ENCODE measurements at places on chromosomes 7 and 10.
A peak's percentile ranks its signal among the peaks of the same experiment; 100 is the strongest.

- DNase-seq, result no peak
Measured at GRCh38 chr7:46317256-46317655, 396.2 kb upstream of the IGFBP3 start.

- DNase-seq, result no peak
Measured at GRCh38 chr7:1103009-1103788, 15.3 kb downstream of the GPER1 start.

GRCh38 chr7:89780291-89780690 is 374.0 kb upstream of the STEAP1 start:
- DNase-seq, result no peak

- DNase-seq, result peak; percentile 78
Measured at GRCh38 chr10:114821915-114822443, 399 bp downstream of the FHIP2A start.

DNA sequence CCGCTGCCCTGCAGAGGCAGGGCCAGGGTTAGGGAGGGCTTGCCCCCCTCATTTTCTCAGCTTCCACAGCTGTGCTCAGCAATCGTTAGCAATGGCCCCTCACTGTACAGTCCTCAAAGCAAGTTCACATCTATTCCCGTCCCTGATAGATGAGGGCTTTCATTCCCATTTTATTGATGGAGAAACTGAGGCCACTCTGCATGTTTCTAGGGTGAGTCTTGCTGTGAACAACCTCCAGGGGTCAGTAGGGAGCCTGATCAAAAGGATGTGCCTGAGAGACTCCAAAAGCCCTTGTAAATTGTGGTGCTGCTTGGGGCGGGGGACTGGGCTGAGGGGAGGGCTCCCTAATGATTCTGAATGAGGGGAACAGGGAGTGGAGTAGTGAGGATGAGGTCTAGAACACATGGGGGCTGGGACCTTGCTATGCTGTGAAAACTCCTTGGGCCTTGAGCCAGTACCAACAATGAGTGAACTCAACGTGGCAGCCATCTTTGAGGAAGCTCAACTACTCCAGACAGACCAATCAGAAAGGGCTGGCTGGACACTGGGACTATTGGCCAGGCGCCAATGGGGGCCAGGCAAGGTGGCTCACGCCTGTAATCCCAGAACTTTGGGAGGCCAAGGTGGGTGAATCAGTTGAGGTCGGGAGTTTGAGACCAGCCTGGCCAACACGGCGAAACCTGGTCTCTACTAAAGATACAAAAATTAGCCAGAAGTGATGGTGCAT is 6.7 kb upstream of the GRIFIN start:
- no peak for DNase-seq

- peak; percentile 60 for DNase-seq
Measured at GRCh38 chr7:29606287-29606721, 42.7 kb downstream of the PRR15 start.

GRCh38 chr10:11058965-11059364 is 41.3 kb downstream of the CELF2 start:
- peak; percentile 51 for DNase-seq

DNA sequence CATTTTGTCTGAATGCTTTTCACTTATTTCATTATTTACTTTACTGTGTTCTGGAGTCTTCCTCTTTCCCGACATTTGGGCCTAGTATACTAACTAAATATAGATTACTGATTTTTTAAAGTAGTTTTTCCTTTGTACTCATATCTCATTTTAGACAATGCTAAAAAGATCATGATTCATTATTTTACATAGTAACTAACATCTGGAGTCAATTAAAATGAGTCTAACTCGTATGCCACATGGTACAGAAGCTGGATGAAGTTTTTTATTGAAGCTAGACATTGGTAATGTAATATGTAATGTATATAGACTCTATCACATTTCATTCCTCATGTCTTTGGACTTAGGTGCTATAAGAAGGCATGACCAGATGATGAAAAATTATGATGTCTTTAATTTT is 156.3 kb upstream of the HGF start:
- DNase-seq, result no peak

- DNase-seq, result no peak
Measured at GRCh38 chr7:31065021-31065593, 13.0 kb downstream of the ADCYAP1R1 start.

DNA sequence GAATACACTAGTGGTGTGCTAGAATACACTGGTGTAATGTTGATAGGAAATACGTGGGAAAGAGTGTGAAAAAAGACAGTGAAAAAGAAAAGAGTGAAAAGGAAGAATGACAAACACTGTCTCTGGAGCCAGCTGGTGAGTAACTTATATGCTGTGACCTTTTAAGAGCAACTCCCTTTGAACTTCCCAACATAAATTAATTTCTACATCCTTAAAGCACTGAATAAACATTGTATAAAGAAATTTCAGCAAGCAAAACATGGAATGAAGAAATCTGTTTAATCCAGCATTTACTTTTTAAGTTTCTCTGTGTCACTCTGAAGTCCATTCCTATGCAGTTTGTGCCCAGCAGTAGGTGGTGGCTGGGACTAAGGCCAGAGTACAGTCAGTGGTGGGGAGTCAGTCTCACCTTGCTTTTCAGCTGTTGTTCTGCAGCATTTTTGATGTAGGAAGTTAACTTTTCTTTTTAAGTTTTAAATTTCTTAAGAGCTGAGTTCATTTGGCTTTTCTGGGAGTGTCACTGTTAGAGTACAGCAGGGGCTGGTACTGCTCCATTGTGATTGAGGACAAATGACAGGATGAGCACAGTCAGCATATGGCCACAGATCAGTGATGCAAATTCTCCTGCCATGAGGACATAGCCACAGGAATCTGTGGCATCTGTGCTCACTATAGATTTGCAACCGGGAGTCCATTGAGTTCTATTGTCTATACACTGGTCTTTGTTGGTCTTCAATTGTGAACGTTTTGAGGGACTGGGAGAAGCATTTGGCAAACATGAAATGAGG is 321.8 kb downstream of the ZNF248 start:
- DNase-seq, result peak; percentile 45

DNA sequence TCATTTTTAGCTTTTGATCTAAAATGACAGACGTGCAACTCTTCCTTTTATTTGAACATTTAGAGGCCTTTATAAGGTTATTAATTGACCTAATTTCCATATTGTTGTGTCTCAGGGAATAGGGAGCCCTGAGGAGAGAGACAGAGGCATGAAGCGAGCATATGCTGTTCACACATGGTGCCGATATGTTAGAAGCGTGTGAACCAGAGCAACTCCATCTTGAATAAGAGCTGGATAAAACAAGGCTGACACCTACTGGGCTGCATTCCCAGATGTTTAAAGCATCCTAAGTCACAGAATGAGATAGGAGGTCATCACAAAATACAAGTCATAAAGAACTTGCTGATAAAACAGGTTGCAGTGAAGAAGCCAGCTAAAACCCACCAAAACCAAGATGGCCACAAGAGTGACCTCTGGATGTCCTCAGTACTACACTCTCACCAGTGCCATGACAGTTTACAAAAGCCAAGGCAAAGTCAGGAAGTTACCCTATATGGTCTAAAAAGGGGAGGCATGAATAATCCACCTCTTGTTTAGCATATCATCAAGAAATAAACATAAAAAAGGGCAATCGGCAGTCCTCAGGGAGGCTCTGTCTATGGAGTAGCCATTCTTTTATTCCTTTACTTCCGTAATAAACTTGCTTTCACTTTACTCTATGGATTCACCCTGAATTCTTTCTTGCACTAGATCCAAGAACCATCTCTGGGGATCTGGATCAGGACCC is 80.1 kb downstream of the SEC61G start:
- no peak for DNase-seq

GRCh38 chr10:62454687-62455397 is 80.7 kb downstream of the ZNF365 start:
- DNase-seq, result peak; percentile 83

GRCh38 chr7:88075216-88075615 is 141.2 kb downstream of the ADAM22 start:
- DNase-seq, result no peak

GRCh38 chr7:81140252-81140651 is 221.4 kb upstream of the SEMA3C start:
- DNase-seq, result no peak

GRCh38 chr7:43656997-43657396 is 72.3 kb downstream of the COA1 start:
- no peak for DNase-seq

DNA sequence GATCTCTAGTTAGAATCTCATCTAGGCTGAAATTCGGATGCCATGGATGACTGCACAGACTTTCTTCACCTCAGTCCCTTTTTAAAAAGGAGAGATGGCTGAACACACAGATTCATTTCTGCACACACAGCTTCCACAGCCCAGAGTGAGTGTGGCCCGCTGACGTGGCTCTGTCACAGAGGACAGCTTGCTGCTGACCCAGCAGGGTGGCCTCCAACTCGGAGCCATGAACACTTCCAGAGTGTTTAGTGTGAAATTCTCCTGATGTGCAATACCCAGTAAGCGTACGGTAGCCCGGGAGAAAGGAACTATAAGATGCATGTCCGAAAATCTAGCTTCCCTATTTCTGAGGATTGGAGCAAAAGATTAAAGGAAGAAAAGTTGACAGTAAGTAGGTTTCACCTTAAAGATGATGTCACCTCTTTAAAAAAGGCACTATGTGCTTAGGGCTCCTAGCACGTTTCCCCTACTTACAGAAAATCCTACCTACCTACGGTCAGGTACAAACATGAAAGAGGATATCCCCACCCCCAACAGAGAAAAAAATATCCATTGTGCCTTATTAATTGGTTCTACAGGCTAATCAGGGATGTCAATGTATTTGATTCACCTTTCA is 162.2 kb downstream of the RAPGEF5 start:
- DNase-seq, result no peak

DNA sequence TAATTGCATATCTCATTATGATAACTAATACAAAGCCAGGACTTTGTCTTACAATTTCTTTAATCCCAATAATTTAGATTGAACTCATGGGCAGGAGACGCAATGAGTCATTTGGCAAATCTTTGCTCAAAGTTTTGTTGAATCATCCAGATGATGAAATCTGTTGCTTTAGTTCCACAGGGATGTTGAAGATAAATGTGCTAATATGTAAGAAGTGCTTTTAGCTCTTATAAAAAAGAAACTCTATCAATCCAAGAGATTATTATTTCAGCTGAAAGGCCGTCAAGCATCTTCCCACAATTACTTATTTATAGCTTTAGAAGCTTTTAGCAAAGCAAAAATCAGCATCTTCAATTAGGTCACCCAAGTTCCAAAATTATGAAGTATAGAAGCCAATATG is 36.8 kb upstream of the ANK3 start:
- DNase-seq, result peak; percentile 73

DNA sequence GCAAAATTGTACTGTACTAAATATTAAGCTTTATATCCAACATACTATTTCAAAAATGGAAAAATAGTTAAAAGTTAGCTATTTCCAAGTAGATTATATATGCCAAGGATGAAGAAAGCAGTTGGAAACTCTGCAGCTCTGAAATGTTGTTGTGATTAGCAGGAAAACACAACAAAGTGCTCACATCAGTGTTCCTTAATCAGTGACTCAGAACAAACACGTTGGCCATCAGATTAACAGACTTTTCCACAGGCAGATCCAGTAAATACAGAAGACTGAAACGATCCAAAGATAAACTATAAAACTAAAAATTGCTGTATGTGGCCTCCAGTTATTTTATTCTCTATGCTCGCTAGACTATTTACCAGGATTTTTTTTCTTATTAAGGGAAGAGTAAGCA is 99.6 kb upstream of the SEMA3D start:
- peak; percentile 52 for DNase-seq
